ENCODE measurements at places on chromosomes 4 and X. TPM values are rescaled to one million over a fixed set of nuclear protein-coding genes. Genes with fewer than 3 reads are reported as not detected.

DNA sequence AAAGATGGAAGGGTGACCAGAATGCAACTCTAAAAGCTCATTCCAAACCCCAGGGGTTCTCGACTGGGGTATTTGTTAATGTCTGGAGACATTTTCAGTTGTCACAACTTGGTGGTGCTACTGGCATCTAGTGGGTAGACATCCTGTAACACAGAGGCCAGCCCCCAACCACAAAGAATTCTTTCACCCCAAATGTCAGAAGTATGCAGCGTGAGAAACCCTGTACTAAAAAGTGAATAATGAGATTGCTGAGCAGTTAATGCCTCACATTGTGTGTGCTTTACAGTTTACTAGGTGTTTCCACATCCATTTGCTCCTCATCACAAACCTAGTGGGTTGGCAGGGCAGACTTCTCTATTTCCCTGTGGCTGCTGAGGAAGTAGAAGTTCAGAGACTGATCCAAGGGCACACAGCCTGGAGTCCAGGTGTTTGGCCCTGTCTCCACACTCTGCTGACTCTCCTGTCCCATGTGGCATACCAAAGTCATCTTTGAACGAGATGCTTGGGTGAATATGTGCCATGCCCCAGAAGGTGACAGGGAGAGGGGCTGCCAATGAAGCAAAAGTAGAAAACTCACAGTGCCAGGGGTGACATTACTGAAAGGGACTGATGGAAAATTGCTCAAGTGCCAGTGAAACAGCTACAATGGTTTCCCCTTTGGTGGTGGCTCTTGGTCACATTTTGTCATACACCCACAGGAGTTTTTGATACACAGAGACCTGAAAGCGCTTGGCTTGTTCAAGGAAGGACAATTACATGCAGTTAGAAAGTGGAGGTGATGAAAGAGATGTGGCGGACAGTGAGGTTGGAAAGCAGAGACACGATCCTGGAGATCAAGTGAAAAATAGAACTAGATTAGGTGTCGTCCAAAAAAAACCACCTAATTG, 10.1 kb upstream of the TMEM154 start:
- no peak for DNase-seq

DNA sequence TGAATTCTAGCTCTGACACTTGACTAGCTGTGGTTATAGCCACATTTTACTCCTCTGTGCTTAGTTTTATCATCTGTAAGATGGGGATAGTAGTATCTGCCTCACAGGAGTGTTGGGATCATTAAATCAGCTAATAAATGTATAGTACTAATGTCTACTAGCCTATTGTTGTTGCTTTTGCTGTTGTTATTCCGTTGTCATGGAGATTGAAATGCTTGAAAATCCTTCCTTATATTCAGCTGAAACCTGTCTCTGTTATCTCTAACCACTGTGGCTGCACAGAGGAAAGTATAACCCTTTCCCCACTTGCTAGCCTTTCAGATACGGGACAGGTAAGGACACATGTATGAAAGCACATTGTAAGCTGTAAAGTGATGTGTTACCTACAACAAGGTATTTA, 33.9 kb downstream of the CLCN5 start:
- no peak for DNase-seq

GRCh38 chr4:71460371-71460770, 121.6 kb downstream of the SLC4A4 start:
- no peak for DNase-seq

Gene RAB41
- polyA plus RNA-seq, result 1.0 TPM

DNA sequence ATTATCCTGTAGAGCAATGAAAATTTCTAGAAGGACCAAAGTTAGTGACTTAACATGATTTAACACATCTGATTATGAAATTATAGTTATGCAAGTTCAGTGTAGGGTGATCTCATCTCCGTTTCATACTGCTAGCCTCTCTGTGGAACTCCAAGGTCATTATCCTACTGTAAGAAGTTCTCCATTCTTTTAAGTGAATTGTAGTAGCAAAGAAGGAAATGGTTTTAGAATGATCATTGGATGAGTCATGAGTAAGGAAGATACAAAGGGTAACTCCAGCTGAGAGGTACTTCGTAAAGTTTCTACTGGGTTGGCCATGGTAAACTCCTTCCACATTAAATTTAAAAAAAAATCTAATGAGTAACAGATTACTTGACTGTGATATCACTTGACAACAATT, 215.0 kb upstream of the GIMD1 start:
- no peak for DNase-seq

DNA sequence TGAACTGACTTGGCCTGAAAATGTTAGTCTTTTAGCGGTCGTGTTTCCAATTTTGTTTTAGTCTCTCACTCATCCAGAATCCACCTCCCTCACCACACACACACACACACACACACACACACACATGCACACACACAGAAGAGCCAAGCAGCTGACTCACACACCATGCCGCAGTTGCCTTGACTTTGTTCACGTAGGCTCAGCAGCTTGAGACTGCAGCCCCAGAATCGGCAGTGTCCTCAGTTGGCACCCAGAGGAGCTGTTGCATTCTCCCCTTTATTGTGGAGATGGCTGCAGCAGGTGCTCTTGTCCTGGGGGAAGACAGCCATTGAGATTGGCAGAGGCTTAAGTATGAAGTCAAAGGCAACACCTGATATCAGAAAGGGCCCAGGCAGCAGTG, 20.9 kb upstream of the XPNPEP2 start:
- no peak for DNase-seq

DNA sequence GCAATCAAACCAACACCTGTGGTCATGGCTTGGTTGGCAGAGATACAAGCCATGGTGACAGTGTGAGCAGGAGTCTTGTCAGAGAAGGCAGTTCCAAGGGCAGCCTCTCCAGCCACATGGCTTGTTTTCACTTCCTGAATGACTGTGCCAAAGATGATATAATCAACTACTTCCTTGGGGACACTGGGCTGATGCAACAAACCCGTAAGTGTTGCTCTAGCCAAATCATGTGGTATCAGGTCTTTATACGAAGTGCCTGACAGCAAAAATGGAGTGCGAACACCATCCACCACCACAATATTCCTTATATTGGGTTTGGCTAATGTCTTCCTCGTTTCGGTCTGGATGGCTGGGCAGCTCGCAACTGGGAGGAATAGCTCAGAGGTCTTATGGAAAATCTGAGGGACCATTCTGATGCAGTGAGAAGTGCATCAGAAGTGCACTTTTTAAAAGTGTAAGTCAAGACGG, 922.0 kb downstream of the NLGN4X start:
- no peak for DNase-seq

DNA sequence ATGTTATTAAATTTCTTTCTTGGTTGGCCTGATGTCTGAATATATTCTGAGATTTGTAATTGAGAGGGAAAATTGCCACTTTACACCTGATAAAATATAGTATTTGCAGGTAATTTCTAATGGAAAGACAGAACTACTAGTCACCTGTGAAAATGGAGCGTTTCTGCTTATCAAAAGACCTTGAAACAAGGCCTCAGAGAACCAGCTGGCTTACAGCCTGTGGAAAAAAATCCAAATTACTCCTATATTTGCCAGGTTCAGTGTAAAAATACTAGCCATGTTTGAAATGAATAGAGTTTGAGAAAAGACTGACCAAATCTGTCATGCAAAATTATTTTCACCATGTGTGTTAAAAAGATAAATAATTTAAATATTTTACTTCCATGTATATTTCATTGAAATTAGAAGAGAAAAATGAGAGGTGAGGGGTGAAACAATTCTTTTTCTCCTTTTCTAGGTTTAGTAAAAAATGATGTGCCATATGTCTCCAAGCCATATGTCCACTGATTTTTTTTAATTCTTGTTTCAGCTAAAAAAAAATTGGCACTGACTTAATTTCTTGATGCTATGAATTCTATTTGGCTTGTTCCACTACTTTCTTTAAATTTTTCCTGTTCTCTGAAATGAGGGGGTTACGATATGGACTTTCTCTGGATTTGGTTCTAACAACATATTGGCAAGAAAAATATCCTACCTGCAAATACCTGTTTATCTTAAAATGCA, 464.9 kb downstream of the GRXCR1 start:
- no peak for DNase-seq

DNA sequence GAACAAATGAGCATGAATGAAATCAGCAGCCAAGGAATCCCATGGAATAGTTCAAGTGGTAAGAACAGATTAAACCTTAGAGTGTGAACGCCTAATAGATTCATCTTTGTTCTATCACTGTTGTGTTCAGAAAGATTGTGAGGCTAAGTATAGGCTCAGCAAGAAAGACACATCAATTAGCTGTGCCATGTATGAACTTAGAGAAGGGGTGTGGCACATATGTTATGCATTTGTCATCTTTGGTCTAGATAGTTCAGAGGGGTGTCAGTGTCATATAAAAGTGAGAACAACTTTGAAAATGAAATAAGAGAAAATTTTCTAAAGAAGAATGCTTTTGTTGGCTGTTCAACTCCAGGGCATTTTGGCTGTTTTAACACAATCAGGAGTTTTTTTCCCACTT, 9.4 kb downstream of the DAPP1 start:
- DNase-seq, result no peak

Gene RHOXF2
- polyA plus RNA-seq, result 0.13 TPM

DNA sequence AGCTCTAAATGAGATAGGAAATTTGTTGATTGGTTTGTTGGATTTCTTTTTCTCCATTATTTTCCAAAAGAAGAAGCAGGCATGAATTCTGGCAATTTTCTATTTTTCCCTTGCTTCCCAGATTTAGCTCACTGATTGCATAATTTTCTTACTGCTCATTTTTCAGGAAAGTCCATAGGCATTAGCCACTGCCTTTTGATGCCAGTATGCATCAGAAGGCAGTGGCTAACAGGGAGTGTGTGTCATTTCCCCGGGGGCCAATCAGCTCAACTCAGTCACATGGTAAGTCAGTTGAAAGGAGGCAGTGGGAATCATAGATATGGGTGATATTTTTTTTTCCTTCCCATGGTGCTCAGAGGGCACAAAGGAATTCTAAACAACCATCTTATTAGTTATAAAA, 156.7 kb downstream of the TRIML1 start:
- no peak for DNase-seq

DNA sequence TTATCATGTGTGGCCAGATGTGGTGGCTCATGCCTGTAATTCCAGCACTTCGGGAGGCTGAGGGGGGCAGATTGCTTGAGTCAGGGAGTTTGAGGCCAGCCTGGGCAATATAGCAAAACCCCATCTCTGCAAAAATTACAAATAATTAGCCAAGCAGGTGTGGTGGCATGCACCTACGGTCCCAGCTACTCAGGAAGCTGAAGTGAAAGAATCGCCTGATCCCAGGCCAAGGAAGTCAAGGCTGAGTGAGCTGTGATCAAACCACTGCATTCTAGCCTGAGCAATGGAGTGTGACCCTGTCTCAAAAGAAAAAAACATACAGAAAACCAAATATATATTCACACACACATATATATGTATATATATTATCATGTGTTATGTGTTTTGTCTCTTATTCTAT, 15.0 kb downstream of the APELA start:
- DNase-seq, result no peak

- DNase-seq, result no peak
These were observed 17.8 kb downstream of the GUCY1A1 start for GRCh38 chr4:155684423-155684822.

- DNase-seq, result no peak
These were observed 70.6 kb downstream of the PKD2 start for GRCh38 chr4:88077911-88078524.

DNA sequence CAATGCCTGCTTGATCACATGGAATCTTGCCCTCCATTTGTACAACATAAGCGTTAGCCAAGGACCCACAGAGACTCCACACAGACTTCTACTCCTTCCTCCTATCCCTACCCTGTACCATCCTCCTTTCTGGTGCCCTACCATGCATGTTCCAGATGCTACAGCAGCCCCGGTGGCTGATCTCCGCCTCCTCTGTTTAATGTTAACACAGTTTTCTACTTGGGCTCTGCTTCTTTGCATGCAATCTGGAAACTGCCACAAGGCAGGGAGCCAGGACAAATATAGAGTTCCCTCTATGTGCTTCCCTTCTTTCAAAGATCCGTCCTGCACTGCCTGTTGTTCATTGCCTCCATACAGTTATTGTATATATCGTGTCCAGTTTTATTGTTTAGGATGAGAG, 368.6 kb upstream of the TENM3 start:
- DNase-seq, result no peak

GRCh38 chr4:4203688-4204400, 22.9 kb downstream of the OTOP1 start:
- no peak for DNase-seq

- no peak for DNase-seq
These were observed 217.3 kb downstream of the CHRDL1 start for GRCh38 chrX:110578270-110578669.

- DNase-seq, result no peak
These were observed 277.1 kb downstream of the ADGRA3 start for GRCh38 chr4:22238742-22239141.

- DNase-seq, result no peak
These were observed 222.1 kb downstream of the CBR4 start for GRCh38 chr4:168787801-168788595.

DNA sequence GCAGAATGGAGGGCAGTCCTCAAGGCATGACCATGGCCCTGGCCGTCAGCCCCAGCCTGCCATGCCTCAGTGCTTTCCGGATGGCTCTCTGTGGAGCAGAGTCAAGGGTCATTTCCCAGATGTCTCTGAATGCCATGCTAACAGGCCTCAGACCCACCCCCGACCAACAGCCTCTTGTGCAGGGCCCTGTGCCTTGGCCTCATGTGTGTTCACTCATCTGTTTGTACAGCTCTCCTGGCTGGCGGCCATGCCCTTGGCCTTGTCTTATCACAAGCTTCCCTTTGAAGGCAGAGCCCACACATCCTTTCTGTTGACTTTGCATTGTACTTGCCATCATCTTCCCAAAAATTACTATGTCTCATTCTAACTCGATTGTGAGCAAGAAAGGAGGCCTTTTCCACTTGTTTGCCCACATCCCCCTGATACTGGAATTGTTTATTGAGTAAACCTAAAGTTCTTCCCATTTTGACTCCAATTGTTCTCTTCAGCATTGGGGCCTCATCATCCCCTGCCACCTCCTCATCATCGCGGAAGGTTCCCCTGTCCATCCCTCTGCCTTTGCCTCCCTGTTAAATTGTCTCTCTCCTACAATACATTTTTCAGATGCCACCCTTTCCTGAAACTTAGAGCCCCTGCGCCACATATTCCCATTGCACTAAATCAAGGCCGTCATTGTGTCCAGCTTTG, 6.3 kb downstream of the CA5B start:
- DNase-seq, result no peak

Gene INTS6L
- polyA plus RNA-seq, result 24.2 TPM

GRCh38 chrX:43165343-43165920, 387.5 kb upstream of the PPP1R2C start:
- no peak for DNase-seq

Gene CTAG2
- polyA plus RNA-seq, result not detected

- DNase-seq, result no peak
These were observed 14.5 kb downstream of the GUCY1B1 start for GRCh38 chr4:155773196-155773800.

DNA sequence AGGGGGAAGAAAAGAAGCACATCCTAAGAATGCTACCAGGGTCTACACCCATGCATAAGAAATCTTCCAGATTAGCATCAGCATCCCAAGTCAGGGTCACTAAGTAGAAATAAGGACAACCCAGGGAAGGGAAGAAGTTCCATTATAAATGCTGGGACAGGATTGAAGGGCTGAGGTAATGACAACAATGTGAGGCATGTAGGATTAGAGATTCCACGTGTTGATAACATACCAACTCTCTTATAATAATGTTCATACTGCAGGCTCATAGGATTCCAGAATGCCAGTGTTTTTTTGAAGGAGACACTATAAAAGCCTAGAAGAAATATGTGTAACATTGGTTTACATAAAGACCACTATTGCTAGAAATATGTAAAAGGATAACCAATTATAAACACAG, 201.2 kb downstream of the MID1IP1 start:
- DNase-seq, result no peak

Gene PABPC4L
- 11.0 TPM for polyA plus RNA-seq

Gene ZFP42
- 1.3 TPM for polyA plus RNA-seq

Gene GAB1
- 56.1 TPM for polyA plus RNA-seq

Gene GDPD2
- polyA plus RNA-seq, result 1.3 TPM

Gene CACNA1F
- 0.17 TPM for polyA plus RNA-seq

Data from right renal cortex interstitium (tissue), 3 donors.